ENCODE measurements at places on chromosomes 6 and 20.

DNA sequence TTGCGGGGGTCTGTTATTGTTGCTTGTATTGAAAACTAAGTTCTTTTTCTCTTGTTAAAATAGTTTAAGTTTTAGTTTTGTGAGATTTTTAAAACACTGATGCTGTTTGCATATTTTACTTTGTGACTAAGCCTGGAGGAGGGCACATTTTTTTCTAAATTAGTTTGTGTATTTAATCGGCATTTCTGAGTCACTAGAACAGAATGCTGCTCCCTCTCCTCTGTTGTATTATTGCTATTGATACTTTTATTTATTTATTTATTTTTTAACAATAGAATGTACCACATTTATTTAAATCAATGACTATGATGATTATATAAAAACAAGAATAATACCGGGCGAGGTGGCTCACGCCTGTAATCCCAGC, 5.1 kb upstream of the FAM50B start:
- DNase-seq: no peak

DNA sequence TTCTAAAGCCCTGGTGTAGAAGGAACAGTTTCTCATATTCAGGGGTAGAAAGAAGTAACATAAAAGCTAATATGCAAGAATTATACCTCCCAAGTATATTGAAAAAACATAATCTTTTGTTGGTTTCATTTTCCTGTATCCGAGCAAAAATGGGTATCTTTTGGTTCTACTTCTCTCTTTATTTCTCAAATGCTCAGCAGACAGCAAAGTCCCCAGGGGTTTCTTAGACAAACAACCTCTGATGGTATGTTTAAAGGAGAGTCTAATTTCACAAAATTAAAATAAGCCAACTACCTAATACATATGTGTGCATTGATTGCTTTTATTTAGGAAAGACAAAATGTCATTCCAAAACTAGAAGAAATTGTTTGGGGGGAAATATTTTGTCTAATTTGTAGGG, 131.0 kb downstream of the TSHZ2 start:
- DNase-seq: no peak

- DNase-seq: no peak
Measured at GRCh38 chr6:11096109-11096508, 2.5 kb downstream of the SMIM13 start.

GRCh38 chr6:146277142-146277541, 248.3 kb downstream of the GRM1 start:
- DNase-seq: no peak

- DNase-seq: peak; percentile 34
Measured at GRCh38 chr6:170243791-170244291, 47.0 kb downstream of the DLL1 start.

DNA sequence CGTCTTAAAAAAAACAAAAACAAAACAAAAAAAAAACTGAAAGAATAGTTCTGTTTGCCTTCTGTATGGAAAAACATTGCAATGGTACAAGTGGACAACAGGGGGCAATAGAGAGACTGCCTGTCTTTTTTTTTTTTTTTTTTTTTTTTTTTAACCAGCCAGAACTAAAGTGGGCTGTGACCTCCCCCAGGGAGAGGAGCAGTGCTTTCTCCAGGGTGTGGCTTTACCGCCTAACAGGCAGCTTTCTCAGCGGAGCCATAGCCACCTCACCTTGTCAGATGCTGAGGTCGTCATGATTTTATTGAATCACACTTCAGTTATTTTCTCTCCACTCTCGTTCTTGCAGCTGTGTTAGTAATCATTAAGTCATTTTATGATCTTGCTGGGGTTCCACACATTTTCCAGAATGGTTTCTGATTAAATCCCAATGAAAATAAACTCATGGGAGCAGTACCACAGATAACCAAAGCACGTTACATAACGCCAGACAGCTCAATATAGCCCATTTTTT, 78.4 kb downstream of the GMPR start:
- no peak for DNase-seq

- no peak for DNase-seq
Measured at GRCh38 chr6:2714111-2714895, 36.4 kb downstream of the MYLK4 start.

DNA sequence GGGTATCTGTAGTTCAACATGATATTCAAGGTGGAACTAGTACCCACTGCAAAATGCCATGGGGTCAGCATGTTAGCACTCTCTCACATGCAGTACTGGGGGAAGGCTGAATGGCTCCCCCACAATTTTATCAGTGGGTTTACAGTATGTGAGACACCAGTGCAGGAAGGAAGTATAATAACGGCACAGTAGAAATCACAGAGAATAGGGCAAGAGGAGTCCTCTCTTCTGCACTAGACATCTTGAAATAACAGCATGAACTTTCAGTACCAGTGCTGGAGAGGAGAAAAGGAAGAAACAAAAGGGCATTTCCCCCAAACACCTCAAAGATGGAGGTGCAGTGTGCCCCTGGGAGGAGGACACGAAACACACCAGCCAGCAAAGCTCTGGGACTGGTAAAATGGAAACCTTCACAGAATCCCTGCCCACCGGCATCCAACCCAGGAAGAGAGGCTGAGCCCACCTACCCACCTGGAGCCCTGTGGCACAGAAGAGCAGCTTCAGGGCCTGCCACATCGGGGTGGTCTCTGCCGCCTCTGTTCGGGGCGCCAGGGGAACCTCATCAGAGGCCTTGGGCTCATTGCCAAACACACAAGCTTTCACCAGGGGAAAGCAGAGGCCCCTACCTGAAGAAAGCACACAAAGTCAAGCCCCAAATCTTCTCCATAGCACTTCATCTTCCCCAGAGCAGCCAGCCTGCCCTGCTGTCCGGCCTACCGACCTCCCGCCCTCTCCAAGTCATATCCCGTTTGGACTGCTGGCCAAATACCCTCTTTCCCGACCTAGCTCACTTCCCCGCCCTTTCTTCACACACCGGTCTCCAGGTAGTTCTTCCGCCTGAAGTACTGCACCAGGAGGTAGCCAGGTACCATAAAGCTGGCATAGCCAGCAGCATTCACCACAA, 1.2 kb downstream of the SLC35B2 start:
- DNase-seq: no peak

- DNase-seq: no peak
Measured at GRCh38 chr6:136563386-136564152, 13.3 kb upstream of the MAP7 start.

DNA sequence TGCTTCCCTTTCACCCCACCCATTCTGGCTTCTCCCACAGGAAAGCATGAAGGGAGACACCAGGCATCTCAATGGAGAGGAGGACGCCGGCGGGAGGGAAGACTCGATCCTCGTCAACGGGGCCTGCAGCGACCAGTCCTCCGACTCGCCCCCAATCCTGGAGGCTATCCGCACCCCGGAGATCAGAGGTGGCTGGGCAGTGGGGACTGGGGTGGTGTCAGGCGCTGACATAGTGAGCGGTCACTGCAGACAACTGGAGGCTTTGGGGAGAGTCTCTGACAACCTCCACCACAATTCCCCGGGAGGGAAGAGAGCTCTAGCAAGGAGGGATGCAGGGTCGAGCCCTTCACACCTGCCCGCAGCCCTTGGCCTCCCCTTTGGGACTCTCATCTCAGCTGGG, 18.1 kb downstream of the DNMT3B start:
- no peak for DNase-seq

DNA sequence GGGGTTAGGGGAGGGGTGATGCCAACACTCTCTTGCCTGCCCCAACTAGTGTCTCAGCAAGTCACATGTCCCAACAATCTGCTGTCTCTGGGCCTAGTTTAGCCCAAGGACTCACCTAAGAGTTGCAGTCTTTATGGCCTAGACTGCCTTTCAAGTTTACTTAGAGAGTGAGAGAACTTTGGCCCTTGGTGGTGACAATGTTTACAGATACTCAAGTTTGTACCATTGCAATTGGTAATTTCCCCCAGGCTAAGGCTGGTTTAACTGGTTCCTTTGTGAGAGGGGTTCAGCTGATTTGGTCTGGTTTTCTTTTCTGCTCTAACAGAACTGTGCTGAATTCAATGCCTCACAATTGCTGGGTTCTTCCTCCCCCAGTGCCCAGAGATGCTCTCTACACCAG, 1279.9 kb upstream of the EYS start:
- DNase-seq: no peak

- no peak for DNase-seq
Measured at GRCh38 chr6:159092631-159093030, 47.8 kb upstream of the TAGAP start.

DNA sequence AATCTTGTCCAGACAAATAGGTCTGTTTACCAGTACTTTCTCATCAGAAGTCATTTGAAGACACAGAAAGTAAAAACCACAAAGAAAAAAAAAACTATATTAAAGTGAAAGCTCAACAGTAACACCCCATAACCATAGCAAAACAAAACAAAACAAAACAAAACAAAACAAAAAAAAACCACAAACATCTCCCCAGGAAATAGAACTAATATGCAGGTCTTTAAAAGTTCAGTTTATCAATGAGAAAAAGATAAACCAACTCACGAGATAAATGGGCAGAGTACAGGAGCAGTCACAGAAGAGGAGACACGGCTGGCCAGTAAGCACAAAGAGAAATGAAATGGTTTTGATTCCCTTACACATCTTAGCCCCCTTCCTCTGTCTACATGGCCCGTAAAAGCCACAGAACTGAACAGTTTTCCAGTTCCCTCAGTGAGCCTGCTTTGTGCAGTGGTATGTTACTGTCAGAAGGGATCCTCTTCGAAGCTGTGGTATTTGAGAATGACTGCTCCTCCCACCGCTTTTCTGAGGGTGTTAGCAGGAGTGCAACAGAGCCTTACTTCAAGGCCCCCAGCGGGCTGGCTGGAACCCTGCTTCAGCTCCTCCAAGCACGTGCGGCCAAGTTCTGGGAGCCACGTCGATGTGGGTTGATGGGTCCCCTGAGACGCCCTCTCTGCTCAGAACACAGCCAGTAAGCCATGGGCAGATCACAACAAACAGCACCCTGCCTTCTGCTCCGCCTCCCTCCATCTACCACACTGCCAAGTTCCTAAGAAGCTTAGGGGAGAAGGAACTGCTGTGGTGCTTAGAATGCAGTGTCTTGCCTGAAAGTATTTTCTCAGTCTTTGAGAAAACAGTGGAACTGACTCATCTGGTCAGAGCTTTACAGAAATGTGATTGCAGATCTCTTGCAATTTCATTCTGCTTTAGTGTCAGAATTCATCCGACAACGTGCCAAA, 14.0 kb downstream of the UST start:
- DNase-seq: no peak

- no peak for DNase-seq
Measured at GRCh38 chr6:160534050-160534696, 129.9 kb downstream of the LPA start.

GRCh38 chr6:17417817-17418216, 24.4 kb downstream of the CAP2 start:
- DNase-seq: no peak

DNA sequence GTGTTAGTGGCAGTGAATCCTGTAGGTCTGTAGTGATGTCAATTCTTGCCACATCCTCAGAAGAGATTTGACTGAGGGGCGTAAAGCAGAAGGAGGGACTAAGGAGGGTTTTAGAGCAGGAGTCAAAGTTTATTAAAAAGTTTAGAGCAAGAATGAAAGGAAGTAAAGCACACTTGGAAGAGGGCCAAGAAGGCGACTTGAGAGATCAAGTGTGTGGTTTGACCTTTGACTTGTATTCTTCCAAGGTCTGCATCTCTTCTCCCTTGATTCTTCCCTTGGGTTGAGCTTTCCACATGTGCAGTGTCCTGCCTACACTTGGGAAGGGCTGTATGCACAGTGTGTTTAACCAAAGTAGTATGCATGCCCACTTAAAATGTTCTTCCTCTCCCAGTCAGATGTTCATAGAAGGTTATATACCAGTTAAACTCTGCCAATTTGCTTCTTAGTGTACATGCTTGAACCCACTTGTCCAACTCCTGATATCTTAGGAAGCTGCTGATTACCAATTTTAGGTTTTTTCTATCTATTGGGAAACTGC, 627.6 kb downstream of the MMUT start:
- no peak for DNase-seq

GRCh38 chr6:5412663-5413062, 151.3 kb downstream of the FARS2 start:
- no peak for DNase-seq

DNA sequence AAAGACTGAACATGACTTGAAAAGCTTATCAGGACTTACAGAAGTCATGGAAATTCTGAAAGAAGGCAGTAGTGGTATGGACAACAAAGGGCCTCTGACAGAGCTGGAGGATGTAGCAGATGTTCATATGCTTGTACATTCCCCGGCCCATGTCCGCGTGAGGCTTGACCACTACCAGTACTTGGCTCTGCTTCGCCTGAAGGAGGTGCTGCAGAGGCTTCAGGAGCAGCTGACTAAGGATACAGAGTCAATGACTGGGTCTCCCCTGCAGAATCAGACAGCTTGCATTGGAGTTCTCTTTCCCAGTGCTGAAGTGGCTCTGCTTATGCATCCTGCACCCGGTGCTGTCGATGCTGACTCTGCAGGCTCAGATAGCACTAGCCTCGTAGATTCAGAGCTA, 29.2 kb downstream of the TAF11 start:
- no peak for DNase-seq

GRCh38 chr6:139518556-139519091, 144.2 kb upstream of the CITED2 start:
- no peak for DNase-seq

DNA sequence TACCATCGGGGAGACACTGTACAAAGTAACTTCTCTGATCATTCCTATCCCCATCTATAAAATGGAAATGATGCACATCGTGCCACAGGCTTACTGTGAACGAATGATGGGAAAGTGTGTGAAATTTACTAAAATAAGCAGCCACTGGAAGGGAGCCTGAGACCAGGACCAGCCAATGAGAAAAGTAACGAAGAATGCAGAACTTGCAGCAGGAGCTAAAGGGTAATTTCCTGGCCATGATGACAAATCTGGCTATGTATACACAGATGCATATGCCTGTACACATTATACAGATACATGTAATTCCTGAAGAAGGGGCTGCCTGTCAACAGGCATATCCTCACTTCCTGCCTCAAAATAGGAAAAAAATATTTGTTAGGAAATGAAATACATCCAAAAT, 47.4 kb downstream of the GMDS start:
- no peak for DNase-seq

DNA sequence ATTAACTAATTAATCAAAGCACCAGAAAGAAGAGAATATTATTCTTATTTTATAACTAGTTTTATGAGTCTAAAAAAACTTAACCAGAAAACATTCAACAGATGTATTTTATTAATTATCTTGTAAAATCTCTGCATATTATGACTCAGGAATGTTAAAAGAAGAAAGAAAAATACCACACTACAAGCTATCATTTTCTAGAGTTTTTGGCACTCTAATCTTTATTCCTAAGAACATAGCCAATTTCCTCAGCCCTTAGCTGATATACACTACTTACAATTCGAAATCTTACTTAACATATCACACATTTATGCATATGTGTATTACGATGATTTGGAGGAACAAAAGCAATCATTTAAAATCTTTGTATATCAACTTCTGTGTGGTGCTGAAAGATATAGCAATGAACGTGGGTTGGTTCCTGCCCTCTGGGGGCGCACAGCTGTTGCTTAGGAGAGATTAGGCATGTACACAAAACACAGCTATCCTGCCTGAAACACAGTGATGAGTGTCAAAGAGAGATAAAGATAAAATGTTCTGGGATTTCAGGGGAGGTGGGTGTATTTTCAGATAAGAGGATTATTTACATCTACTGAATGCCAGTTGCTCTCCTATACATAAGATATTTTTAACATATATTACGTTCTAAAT, 404.5 kb downstream of the SYNE1 start:
- DNase-seq: no peak

GRCh38 chr6:143149771-143150170, 89.1 kb downstream of the AIG1 start:
- no peak for DNase-seq

Measured in C1 segment of cervical spinal cord (tissue), 14 donors.